ENCODE measurements at places on chromosomes 2 and 18. TPM values are rescaled to one million over a fixed set of nuclear protein-coding genes. Genes with fewer than 3 reads are reported as not detected.

Gene TMEM247
- not detected for total RNA-seq

Gene PPP1R1C
- total RNA-seq: 4.0 TPM

Gene PECR
- total RNA-seq: 15.3 TPM

Gene PLGLB1
- total RNA-seq: 1.2 TPM

Gene LDAH
- total RNA-seq: 19.6 TPM

Gene SLC5A7
- total RNA-seq: not detected

Gene POLR1B
- 83.6 TPM for total RNA-seq

Gene SPATA3
- total RNA-seq: not detected

Gene ZNF396
- total RNA-seq: 1.2 TPM

Gene ARMC9
- total RNA-seq: 33.8 TPM

Gene FN1
- 56.0 TPM for total RNA-seq

Gene UGT1A4
- total RNA-seq: not detected

Gene SPC25
- total RNA-seq: 28.5 TPM

Gene GBX2
- 0.31 TPM for total RNA-seq

Gene CABLES1
- 24.1 TPM for total RNA-seq
